HepG2 (cell line): ENCODE measurements at places on chromosomes 3 and 15.

DNA sequence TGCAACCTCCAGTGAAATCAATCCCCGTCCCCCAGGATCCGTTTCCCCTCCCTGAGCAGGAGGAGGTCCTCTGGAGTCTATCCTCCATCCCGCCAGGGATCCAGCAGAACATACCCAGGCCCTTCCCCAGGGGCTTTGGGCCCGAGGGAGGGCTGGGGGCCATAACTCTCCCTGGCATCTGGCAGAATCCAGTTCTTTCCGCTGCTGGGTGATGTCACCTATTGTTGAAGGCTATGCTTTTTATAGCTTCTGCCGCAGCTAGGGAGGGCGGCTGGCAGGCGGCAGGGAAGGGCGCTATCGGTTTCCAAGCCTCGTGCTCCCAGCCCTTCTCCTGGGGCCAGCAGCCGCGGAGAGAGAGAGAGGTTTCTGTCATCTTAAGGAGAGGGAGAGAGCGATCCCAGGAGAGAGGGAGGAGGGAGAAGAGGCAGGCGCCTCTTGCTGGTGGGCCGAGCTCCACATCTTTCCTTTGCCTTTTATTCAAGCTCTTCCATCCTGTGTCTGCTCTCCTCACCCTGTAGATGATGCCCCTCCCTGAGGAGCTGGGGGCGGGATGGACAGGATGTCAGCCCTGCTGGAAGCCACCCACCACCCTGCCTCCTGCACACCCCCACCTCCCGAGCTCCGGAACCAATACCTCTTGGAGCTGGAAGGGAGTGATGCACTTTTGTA is 120.1 kb downstream of the ANP32A start:
- DNase-seq: no peak

GRCh38 chr15:55872471-55872870 is 120.9 kb downstream of the NEDD4 start:
- DNase-seq: no peak

DNA sequence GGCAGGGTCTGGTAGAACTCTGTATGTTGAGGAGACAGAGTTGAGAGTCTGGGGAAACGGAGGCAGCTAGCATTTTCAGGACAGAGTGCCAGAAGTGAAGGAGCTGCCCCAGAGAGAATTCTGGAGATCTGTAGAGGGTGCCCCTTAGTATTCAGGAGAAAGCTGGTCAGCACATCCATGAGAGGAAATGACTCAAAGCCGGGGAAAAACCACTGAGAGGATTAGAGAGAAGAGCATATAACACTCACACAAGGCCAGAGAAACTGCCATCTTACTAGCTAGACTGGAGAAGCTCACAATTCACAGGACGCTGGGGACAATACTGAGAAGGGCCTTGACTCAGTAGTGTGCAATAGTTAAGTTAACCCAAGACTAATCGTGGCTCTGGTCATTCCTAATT is 75.7 kb upstream of the DPPA4 start:
- no peak for DNase-seq

- no peak for DNase-seq
Measured at GRCh38 chr3:6825524-6825923, 35.4 kb upstream of the GRM7 start.

DNA sequence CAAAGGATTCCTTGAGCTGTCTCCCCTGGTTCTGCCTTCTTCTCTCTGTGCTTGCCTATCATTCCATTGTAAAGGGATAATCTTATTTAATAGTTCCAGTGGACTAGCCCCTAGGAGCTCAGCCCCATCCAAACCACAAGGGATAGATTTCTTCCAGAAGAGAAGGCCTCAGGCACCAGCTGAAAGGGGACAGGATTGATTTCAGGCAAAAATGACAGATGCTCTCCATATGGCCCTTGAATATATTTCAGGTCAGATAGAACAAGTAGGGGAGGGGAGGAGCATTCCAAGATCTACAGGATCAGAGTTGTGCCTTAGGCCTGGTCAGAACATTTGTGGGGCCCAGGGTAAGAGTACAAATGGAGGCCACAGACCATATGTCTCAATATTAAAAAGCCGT is 85.3 kb downstream of the RPLP1 start:
- DNase-seq: no peak

GRCh38 chr3:193614430-193614829 is 21.4 kb downstream of the OPA1 start:
- no peak for DNase-seq

GRCh38 chr3:111246967-111247760 is 175.5 kb downstream of the NECTIN3 start:
- peak; percentile 24 for DNase-seq

GRCh38 chr3:17738921-17739320 is 3.5 kb downstream of the TBC1D5 start:
- DNase-seq: no peak

GRCh38 chr15:64681424-64682024 is 93.9 kb downstream of the RBPMS2 start:
- DNase-seq: peak; percentile 72

DNA sequence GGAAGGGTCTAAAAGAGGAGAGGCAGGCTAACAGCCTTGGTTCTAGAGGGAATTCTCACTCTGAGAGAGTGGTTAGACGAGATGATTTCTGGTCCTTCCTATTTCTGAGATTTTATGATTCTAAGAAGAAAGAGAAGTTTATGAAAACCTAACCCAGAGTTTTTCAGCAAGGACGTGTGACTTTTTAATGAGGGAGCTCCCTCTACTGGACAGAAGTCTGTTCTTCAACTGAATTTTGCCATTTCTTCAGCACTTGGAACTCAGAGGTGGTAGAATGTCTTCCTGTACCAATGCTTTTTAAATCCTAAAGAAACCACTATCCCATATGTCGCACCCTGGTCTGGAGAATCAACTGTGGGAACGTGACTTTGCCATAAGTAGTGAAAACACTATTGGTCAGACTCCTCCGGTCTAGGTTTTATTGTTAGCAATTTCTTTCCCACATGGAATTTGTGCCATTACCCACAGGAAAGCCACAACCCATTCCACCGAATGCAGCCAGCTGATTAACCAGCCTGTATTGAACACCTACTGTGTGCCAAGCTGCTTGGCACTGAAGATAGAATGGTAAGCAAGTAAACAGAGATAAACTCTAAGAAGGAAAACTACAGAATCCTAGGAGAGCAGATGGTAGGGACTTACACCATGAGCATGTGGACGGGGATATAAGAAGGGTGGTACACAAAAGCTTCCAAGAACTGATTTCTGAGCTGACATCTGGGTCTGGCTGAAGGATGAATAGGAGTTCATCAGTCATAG is 199.5 kb upstream of the LMCD1 start:
- peak; percentile 31 for DNase-seq

- DNase-seq: no peak
Measured at GRCh38 chr3:14859880-14860279, 41.1 kb downstream of the FGD5 start.

- no peak for DNase-seq
Measured at GRCh38 chr3:39166932-39167532, 13.6 kb upstream of the CSRNP1 start.

GRCh38 chr15:97683831-97684230 is 276.7 kb upstream of the ARRDC4 start:
- DNase-seq: no peak

DNA sequence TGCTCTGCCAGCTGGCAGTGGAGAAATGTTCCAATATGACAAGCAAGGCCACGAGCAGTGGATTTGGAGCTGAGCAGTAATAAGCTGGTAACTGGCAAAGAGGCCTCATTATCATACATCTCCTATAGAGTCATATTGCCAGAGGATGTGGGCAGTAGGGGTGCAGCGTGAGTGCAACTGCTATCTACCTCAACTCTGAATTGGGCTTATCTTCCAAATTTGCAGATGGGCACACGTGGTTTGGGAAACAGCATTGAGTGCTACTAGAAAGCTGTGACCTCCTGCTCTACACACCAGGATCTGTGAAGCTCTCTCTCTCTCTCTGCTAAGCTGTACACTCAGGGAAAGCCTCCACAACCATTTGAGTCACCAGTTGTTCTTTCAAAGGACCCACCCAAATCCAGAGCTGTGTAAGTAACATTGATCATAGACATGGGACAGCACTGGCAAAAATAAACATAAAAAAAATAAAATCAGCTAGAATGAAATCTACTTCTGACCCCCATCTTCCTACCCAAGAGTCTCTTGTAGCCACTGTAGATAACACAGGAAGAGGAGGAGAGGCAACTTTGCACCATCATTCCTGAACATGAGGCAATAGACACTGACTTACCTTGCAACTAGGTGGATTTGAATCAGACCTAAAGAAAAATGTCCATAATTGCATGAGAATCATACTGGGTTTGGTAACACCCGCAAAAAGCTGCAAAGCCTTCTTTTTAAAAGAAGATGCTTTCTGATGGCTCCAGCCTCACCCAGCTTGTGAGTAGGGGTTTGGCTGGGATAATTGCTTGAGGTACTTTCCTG is 82.9 kb upstream of the THBS1 start:
- no peak for DNase-seq

- DNase-seq: peak; percentile 66
Measured at GRCh38 chr15:99409097-99409473, 156.7 kb upstream of the MEF2A start.

DNA sequence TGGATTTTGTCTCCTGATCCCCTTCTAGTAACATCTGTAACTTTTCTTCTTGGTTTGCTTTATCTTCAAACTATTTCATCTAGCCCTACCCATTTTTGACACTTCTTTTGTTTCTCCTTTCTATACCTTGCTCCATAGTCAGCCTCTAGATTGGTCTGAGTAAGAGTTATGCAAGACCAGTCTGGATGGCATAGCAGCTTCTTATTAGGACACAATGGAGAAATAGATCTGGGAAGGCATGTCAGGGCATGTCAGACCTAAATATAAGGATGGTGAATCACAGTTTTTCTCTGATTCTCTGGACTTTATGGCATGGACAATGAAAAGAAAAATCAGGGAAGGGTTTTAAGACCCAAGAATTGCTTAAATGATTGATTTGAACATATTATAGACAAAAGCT is 452.5 kb downstream of the RAP2B start:
- DNase-seq: no peak

DNA sequence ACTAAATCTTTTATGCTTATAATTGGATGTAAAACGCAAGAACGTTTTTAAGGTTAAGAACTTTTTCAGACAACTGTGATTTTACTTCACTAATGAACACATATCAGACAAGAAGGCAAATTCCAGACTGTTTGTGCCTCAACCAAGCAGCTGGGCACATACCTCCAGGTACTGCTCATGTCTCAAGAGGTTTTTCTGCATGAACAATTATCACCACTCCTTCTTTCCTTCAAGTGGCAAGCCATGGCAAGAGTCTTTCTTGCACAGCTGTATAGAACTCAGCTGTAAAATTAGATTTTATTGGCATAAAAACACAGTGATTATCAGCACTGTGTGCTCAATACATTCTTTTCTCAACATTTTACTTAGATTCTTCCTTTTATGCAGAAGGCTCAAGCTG is 64.3 kb downstream of the FNDC3B start:
- no peak for DNase-seq

- no peak for DNase-seq
Measured at GRCh38 chr3:110375751-110376518, 695.7 kb upstream of the NECTIN3 start.

- DNase-seq: peak; percentile 13
Measured at GRCh38 chr15:56052395-56053045, 59.1 kb upstream of the NEDD4 start.

DNA sequence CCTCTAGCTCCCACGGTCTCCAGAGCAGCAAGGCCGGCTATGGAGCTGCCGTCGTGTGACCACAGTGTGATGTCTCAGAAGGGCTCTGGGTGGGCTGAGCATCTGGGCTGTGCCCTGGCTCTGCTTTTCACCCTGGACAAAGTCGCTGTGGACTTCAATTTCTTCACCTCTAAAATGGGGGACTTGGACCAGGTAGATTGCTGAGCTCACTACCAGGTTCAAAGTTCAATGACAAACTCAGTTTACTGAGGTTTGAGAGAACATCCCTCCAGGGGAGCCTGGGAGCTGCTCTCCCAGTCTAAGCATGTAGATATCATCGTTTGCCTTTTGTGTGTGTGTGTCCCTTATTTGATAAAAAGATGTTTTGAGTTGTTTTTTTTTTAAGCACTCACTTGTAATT is 25.1 kb downstream of the RLBP1 start:
- no peak for DNase-seq
